ENCODE measurements at places on chromosomes 11 and 22.

- DNase-seq, result no peak
Measured at GRCh38 chr22:39024519-39025308, 3.8 kb downstream of the APOBEC3D start.

- no peak for DNase-seq
Measured at GRCh38 chr11:99320769-99321290, 300.1 kb downstream of the CNTN5 start.

DNA sequence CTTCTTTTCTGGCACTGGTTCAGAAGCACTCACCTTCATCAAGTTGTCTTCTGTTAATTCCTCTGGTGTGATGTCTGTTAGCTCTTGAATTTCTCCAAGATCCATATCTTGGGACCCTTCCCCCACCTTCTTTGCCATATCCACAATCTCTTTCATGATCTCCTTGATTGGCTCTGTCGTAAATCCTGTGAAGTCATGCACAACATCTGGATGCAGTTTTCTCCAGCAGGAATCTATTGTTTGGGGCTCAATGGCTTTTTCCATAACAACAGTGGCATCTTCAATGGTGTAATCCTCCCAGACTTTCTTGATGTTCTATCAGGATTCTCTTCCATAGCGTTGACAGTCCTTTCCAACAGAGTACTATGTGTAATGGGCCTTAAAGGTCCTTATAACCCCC, 96.9 kb downstream of the CSTPP1 start:
- DNase-seq, result no peak

DNA sequence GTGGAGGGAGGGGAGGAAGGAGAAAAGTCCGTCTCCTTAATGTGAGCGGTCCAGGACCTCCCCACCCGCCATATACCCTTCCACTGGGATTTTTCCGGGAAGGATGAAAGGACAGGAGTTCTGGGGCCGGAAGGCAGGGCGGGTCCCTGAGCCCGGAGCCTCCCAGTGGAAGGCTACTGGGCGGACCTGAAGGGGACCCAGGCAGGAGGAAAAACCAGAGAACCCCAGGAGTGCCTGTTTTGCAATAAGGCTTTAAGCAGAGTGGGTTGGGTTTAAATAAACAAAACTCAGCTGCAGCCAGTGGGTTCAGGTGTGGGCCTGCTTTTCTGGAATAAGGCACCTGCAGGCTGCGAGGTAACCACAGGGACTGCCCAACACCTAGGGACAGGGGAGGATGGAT, 1.7 kb upstream of the CELSR1 start:
- DNase-seq, result no peak

DNA sequence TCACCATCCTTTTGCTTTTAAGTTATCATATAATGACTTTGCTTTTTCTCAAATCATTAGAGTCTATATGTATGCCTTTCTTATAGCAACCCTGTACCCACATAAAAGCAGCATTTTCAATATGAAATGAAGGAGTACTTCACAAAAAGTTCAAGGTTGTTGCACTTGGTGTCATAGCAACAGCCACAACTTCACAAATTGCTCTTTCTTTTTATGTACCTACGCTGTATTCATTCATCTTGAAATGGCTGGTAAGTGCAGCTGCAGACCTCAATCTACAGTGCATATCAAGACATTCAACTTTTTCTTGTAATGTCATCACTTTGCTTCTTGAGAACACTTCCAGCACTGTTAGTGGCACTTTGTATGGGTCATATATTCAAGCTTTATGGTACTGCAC, 18.6 kb downstream of the CWC15 start:
- DNase-seq, result no peak

DNA sequence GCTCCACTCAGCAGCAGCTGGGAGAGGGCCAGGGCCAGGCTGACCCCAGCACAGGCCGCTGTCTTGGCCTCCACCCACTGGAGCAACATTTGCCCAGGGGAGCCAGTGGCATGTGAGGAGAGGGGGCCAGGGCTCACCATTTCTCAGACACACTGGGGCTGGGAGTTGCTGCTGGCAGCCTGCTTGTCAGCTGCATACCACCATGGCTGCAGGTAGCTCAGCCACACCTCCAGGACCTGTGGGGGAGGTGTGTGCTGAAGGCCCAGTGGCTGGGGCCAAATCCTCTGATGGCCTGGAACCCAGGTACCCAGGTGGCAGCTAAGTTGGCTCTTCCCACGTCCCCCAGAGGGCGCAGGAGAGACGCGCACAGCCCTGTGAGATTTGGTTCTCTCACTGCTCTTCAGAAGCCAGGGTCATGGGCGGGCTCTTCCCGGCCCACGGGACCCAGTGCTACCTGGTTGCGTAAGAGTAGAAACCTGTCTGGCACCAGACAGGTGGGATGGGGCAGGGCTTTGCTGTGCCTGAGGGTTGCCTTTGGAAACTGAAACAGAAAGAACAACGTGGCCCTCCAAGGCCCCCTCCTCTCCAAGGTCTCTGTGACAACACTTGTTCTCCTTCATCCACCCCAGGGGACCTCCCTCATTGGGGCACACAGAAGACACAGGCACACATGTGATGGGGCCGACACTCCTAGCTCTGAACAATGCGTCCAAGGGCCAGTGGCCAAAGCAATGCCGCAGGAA, 98.8 kb downstream of the MED15 start:
- no peak for DNase-seq

GRCh38 chr22:25083807-25084200, 115.9 kb upstream of the CRYBB3 start:
- DNase-seq, result no peak

DNA sequence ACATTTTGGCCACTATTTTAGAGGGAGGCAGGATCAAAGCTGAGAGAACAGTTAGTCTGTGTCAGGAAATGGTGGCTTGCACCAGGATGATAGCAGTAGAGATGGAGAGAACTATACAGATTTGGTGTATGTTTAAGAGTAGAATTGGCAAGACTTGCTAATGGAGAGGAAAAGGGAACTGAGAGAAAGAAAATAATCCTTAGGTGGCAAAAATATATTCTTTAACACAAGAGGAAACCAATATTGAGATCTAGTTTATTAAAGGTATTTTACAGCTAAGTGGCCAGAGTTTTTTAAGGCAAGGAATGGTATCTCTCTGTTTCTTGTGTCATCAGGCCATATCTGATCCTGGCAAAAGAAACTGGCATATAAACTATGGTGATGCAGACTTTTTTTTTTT, 278.8 kb downstream of the TMEM135 start:
- no peak for DNase-seq

- DNase-seq, result no peak
Measured at GRCh38 chr11:45043755-45044475, 93.2 kb upstream of the TP53I11 start.

GRCh38 chr11:83475760-83476159, 189.6 kb upstream of the CCDC90B start:
- no peak for DNase-seq

DNA sequence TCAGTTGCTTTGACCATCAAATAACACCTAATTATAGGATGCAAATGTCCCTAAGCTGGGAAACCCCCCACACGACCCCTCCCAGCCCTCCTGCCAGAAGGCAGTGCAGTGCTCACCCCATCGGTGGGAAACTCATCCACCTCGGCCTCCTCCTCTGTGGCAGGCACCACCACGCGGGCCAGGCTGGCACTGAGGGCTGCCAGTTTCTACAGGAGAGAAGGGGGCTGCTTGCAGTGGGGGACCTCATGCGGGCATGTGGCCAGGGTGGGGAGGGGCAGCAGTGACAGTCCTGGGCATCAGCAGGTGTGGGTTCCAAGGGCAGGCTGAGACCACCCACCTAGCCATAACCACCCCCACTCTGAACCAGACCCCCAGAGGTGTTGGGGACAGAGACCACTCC, 6.4 kb upstream of the GAL3ST1 start:
- no peak for DNase-seq

- no peak for DNase-seq
Measured at GRCh38 chr11:61145228-61146005, 15.8 kb downstream of the VPS37C start.

GRCh38 chr22:21641417-21641788, 699 bp upstream of the SDF2L1 start:
- DNase-seq, result no peak
